GM12865 (cell line): ENCODE measurements at places on chromosomes 13 and 19.
A peak's percentile ranks its signal among the peaks of the same experiment; 100 is the strongest.

GRCh38 chr13:110929104-110929777 is 14.4 kb upstream of the ANKRD10 start:
- peak; percentile 51 for DNase-seq

- DNase-seq, result no peak
These were observed 30.1 kb downstream of the ZC3H13 start for GRCh38 chr13:46022481-46022880.

- DNase-seq, result no peak
These were observed 44.4 kb downstream of the KLF5 start for GRCh38 chr13:73103238-73103637.

DNA sequence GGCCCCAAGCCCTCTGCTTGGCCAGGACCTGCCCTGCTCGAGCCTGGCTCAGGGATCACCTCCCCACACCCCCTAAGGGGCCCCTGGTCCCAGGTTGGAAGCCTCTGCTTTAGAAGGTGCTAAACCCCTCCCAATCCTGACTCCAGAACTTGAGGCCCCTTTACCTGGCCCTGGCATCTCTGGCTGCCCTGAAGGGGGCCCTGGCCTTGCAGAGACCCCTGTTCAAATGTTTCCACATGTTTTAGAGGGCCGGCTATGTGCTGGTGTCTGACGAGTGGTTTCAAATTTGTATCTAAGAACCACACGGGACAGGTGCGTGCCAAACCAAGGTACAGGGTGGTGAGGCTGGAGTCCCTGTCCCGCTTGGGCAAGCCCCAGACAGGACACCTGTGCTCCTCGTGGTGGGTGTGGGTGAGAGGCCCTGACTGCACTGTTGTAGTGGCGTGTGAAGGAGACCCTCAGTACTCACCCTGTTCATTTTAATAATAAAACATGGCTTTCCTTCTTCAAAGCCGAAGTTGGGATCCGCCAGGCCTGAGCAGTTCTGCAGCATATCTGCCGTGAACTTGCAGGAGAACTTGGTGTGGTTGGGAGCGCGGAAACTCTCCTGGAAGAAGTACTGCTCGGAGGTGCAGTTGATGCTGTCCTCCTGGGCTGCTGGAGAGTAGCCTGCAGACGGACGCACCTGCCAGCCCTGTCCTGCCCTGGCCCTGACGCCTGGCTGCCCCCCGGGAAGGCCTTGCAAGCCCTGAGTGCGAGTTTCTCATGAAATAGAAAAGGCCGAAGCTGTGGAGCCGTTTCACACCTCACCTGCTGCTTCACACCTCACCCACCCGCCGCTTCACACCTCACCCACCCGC is 5.4 kb downstream of the ATP4B start:
- no peak for DNase-seq

DNA sequence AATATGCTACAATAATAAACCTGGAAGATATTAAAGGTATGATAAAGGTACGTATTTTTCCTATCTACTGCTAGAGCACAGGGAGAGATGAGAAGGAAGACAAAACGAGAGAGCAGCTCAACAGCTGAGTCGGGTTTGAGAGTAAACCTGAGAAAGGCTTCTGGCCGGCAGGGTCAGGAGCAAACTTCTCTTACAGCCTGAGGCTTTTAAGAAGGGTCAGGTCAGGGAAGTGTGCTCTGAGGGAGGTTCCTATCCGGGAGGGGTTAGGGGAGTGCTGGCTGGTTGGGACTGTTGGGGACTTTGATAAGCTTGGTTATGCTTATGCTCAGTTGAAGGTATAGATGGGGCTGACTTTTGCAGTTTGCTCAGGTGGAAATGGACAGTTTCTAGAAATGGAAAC is 77.7 kb upstream of the PRR20A start:
- DNase-seq, result no peak

DNA sequence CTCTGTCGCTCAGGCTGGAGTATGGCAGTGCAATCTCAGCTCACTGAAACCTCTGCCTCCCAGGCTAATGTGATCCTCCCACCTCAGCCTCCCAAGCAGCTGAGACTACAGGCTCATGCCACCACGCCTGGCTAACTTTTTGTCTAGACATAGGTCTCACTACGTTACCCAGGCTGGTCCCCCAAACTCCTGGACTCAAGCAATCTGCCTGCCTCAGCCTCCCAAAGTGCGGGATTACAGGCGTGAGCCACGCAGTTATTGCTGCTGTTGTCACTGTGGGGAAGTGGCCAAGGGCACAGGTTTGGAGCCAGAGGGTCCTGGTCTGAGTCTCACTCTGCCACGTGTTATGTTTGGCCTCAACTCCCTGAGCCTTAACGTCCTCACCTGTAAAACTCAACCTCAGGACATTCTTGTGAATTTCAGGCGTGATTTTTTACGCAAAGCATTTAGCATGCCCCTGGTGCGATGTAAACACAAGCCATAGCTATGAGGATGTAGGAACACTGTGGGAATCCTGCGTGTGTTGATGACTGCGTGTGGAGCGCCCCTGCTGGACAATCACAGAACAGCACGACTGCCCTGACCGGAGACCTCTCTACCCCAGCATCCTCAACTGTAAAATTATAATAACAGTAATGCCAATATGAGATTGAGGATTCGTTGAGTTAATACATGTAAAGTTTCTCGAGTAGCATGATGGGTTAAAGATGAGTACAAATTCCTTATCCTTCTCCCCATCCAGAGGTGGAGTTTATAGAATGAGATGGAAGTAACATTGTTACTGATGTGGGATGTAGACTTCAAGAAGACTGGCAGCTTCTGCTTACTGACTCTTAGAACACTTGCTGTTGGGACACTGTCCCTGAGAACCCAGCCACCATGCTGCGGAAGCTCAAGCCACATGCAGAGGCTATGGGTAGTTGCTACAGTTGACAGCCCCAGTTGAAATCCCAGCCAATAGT is 41.8 kb upstream of the PNMA8B start:
- peak; percentile 47 for DNase-seq

- DNase-seq, result no peak
These were observed 471.5 kb downstream of the TSHZ3 start for GRCh38 chr19:30877661-30878113.

- DNase-seq, result peak; percentile 98
These were observed 68.4 kb upstream of the TM9SF2 start for GRCh38 chr13:99432609-99433542.

DNA sequence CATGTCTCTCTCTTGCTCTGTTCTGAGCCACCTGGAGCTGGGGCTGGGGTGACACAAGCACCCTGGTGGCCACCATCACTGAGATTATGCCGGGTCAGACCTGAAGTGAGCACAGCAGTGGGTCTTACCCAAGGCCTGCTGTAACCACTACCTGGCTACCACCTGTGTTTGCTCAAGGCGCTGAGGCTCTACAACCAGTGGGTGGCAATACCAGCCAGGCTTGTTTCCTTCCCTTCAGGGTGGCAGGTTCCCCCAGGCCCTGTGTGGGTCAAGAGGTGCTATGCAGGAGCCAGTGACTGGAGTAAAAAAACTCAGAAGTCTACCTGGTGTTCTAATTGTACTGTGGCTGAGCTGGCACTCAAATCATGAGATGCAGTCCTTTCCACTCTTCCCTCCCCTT is 8.0 kb upstream of the ZNF443 start:
- DNase-seq, result no peak

GRCh38 chr19:55635334-55635717 is 5.5 kb upstream of the ZNF580 start:
- no peak for DNase-seq

DNA sequence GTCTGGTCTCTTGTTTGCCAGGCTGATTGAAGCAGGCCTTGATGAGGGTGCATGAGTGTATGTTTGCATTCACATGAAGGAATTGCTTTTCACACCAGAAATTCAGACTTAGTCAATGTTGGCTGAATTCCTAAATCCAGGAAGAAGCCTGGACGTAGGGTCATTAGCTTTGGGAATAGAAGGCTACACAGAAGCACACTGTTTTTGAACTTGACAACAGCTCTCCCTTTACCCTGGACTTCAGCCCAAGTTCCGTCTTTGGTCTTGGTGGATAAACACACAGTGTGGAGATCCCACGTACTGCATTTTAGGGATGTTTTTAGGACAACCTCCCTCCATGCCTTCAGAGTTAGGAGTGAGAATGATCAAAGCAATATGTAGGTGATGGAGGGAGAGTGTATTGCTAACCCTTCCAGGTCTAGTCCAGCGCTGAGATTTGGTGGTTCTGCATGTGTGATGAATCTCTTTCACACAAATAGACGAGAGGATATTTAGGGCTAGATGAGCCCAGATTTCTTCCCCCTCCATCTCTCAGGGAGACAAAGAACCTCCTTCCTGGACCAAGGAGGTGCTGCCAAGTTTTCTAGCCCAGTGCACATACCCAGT is 22.8 kb downstream of the TM6SF2 start:
- DNase-seq, result no peak

GRCh38 chr13:25042151-25042865 is 53.6 kb upstream of the PABPC3 start:
- DNase-seq, result no peak

GRCh38 chr19:51735759-51736449 is 12.1 kb upstream of the HAS1 start:
- DNase-seq, result no peak

DNA sequence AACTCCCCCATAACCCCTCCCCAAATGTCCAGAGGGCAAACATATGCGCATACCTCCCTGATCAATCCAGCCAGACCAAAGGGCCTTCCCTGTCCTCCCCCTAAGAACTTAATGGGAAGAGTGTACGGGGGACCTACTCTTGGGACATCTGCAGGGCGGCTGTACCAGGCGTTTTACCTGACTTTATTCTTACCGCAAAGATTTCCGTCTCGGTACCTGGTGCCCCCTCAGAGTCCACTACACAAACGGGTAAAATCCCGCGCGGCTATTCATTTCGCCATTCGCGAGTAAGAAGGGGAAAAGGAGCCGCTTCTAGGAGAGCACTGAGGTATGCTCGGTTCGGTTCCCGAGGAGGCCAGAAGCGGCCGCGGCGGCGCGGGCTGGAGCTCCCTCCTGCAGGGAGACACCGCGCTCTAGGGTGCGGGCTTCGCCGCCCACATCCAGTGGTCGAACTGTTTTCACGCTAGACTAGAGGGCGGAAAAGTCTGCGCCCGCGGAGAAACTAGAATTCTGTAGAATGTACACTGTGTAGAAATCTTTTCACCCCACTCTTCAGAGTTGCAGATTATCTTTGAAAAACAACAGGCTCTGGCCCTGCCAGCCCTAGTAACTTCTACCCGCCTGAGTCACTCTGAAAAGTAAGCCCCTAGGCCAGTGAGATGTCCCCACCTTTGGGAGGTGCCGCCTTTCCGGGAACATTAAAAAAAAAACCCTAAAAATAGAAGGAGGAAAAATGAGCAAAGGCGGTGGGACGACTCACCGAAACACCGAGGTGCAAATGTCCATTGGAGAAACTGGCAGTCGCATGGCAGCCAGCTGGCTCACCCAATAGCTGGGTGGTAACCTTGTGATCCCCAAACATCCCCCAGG is 3.8 kb upstream of the TSHZ3 start:
- no peak for DNase-seq

DNA sequence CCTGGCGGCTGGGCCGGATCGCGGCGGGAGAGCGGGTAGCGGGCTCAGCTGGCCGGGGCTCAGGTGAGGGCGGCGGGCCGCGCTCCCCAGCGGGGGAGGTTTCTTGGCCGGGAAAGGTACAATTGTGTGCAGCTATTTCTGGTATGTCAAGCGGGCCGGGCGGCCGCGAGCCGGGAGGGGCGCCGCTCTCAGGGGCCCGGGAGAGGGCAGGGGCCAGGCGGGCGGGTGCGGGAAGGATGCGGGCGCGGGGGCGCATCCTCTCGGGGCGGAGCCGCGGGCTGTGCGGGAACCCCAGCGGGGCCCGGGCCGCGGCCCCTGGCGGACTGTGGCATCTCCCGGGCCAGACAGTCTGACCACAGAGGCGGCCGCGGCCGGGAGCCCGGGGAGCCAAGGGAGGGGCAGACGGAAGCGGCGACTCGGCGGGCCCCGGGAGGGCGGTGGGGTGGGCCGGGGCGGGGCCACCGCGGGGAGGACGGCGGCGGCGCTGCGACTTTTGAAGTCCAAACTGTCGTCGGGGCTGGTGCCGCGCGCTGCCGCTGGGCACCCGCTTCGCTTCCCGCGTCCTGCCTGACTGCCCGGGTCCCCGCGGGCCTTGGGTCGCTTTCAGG is at the start of gene LMO7:
Gene LMO7, plus strand, starts transcription at position 503 of the 608 bp plus-strand sequence. CDS start 328 bp downstream, outside the sequence.
- peak; percentile 65 for DNase-seq

DNA sequence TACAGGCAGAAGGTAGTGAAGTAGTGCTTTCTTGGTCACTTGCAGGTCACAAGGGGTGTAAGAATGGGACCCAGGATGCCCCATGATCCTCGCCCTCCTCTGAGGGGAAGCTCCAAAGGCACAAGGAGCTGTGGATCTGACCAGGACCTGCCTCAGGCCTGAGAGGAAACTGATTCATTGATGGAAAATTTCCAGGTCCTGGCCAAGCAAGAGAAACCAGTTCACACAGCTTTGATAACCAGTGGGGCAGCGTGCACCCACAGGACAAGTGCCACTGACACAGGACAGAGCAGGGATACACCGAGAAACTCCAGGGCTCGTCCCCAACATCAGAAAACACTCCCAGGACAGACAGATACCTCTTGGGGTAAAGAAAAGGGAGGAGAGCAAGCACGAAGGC is 177.1 kb downstream of the RBM26 start:
- DNase-seq, result no peak

DNA sequence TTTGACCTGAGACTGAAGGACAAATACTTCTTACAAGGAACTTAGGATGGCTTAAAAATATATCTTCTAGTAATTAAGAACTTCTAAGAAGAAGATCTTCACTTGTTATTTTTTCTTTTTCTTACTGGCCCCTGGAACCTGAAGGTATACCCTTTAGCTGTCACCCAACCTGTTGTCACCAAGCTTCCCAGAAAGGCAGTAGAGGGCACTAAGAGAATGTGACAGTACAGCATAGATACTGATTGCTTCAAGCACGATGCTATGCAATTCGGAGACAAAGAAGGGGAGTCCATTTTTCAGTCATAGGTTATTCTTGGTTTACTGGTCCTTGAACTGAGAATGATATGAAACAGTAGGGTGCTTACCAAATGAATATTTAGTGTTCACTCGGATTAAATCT is 208.3 kb upstream of the PCDH9 start:
- no peak for DNase-seq

DNA sequence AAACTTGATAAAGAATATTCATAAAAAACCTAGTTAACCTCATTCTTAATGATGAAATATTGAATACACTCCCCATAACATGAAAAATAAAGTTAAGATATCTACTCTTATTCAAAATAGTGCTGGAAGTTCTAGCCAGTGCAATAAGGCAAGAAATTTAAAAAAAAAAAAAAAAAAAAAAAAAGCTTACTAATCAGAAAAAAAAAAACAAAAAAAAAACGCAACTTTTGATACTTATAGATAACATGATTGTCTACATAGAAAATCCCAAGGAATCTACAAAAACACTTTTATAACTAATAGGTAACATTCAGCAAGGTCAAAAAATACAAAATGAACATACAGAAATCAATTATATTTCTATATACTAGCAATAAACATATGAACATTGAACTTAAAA is 515.6 kb downstream of the UQCRFS1 start:
- DNase-seq, result no peak

- no peak for DNase-seq
These were observed 193.2 kb downstream of the URI1 start for GRCh38 chr19:30135093-30135757.

GRCh38 chr13:40640202-40640601 is 26.2 kb downstream of the FOXO1 start:
- DNase-seq, result no peak
